ENCODE measurements at places on chromosomes 5 and 9.

- DNase-seq: no peak
These were observed 367.1 kb upstream of the IZUMO3 start for GRCh38 chr9:24912767-24913166.

DNA sequence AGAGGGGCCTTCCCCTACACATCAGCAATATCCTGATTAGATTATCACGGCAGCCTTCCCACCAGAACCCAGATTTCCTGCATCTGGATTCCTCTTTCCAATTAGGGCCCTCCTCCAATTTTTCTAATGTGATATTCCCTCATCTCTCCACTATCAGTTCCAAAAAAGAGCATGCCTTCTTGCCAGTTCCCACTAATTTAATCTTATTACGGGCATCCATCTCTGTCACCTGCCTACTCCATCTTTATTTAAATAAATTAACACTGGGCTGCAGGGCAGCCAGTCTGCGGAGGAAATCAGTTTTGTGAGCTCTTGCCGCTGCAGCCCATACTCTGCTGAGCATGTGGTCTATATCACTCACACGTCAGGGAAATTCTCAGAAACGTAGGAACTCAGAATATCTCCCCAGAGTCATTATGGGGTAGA is 16.6 kb upstream of the FBP2 start:
- no peak for DNase-seq

DNA sequence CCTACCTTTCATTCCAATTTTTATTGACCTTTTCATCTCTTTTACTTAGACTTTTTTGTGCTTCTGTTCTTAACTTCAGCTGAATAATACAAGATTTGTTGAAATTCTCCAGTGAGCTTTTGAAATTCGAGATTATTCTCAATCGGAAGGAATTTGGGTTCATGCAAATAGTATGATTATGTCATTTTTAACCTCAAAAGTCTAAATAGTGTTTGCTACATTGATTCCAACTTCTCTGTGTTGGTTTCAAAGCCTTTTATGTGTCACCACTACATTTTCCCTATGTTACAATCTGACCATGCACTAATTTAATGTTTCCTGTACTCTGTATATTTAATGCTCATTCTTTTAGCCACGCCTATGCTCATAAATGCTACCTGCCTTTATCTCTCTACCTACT is 44.1 kb downstream of the VPS13A start:
- no peak for DNase-seq

- no peak for DNase-seq
These were observed 9.0 kb downstream of the RALGDS start for GRCh38 chr9:133111808-133112662.

GRCh38 chr5:131481569-131481968 is 153.5 kb downstream of the RAPGEF6 start:
- no peak for DNase-seq

Measured in Ammon's horn (tissue), 1 donor.